ENCODE measurements at places on chromosomes 1 and 21. TPM values are rescaled to one million over a fixed set of nuclear protein-coding genes. Genes with fewer than 3 reads are reported as not detected.

Gene FBXO44
- 35.2 TPM for total RNA-seq

DNA sequence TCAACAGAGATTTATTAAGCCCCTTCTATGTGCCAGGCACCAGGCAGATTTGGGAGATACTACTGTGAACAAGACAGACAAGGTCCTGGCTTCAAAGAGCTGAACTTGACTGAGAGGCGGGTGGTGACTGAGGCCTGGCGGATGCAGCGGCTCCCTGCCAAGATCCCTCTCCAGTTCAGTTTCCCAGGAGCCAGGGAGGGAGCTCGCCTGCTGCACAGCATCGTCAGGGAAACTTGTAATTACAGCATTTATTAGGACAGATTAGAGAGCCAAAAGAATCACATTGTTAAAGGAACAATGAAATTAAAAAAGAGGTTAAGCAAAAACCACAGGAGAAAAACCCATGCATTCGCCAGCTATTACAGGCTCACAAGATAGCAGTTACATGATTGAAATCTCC lies 55.3 kb downstream of the ETS2 start:
- no peak for DNase-seq
- H3K4me1 ChIP-seq, result no peaks in the 10 kb centered on the region
- no peaks in the 10 kb centered on the region for H3K36me3 ChIP-seq
- no peak overlapping the region for H3K4me3 ChIP-seq
- no peak overlapping the region for H3K27ac ChIP-seq

- no peak overlapping the region for H3K4me3 ChIP-seq
- H3K4me1 ChIP-seq, result no peaks in the 10 kb centered on the region
- H3K36me3 ChIP-seq, result no peaks in the 10 kb centered on the region
- no peaks in the 10 kb centered on the region for H3K27me3 ChIP-seq
- H3K27ac ChIP-seq, result no peak overlapping the region
Measured at GRCh38 chr1:244191581-244191980, 140.5 kb downstream of the ZBTB18 start.

GRCh38 chr1:207172885-207173284 lies 68.9 kb downstream of the C4BPA start:
- H3K4me3 ChIP-seq, result no peak overlapping the region
- no peaks in the 10 kb centered on the region for H3K4me1 ChIP-seq
- H3K27ac ChIP-seq, result no peak overlapping the region
- no peaks in the 10 kb centered on the region for H3K27me3 ChIP-seq
- DNase-seq, result no peak

DNA sequence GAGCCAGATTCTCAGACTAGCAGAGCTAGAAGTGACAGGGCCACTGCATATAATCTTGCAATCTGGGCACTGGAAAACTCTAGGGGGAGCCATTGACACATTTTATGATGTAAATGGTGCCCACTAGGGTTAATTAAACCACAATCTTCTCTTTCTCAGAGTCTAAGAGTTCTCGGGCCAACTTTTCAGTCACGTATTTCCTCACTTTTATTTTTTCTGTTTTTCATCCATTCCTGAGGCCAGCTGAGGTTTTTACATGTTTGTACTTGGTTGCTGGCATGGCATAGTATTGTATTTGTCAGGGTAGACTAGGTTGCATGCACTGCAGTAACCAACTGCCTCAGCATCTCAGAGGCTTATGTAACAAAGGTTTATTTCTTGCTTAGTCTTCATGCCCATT lies 138.2 kb downstream of the ZNF326 start:
- DNase-seq, result no peak
- no peaks in the 10 kb centered on the region for H3K4me1 ChIP-seq
- H3K27ac ChIP-seq, result no peak overlapping the region
- no peaks in the 10 kb centered on the region for H3K27me3 ChIP-seq

DNA sequence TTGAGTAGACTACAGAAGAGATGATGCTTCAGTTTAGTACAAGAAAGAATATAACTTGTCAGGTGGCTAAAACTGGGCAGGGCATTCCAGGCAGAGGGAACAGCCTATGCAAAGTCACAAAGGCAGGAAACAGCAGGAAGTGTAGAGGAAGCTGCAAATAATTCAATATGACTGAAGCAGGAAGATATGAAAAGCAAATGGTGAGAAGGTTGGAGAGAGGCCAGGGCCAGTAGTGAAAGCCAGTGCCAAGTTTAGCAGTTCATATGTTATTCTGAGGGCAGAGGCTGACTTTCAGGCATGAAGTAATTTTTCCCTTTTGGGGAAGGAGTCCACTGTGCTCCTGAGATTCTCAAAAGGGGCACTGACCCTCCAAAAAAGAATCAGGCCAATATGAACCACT lies 8.0 kb upstream of the YBX1 start:
- H3K27me3 ChIP-seq, result no peaks in the 10 kb centered on the region
- H3K27ac ChIP-seq, result no peak overlapping the region
- DNase-seq, result no peak
- no peaks in the 10 kb centered on the region for H3K4me1 ChIP-seq

GRCh38 chr1:200901796-200902444 lies 7.2 kb downstream of the INAVA start:
- no peaks in the 10 kb centered on the region for H3K27me3 ChIP-seq
- H3K4me1 ChIP-seq, result no peaks in the 10 kb centered on the region
- no peak overlapping the region for H3K27ac ChIP-seq

All from thoracic aorta (tissue), 2 donors.